ENCODE measurements at places on chromosomes 11 and 22.
A peak's percentile ranks its signal among the peaks of the same experiment; 100 is the strongest.

DNA sequence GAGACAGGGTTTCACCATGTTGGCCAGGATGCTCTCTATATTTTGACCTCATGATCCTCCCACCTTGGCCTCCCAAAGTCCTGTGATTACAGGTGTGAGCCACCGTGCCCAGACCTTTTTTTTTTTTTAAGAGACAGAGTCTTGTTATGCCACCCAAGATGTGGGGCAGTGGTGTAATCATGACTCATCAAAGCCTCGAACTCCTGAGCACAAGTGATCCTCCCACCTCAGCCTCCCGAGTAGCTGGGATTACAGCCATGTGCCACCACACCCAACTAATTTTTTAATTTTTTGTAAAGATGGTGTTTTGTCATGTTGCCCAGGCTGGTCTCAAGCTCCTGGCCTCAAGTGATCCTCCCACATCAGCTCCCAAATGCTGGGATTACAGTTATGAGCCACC, 37.9 kb downstream of the IZUMO1R start:
- DNase-seq: no peak

GRCh38 chr11:77109236-77110019, 6.8 kb downstream of the OMP start:
- no peak for DNase-seq

DNA sequence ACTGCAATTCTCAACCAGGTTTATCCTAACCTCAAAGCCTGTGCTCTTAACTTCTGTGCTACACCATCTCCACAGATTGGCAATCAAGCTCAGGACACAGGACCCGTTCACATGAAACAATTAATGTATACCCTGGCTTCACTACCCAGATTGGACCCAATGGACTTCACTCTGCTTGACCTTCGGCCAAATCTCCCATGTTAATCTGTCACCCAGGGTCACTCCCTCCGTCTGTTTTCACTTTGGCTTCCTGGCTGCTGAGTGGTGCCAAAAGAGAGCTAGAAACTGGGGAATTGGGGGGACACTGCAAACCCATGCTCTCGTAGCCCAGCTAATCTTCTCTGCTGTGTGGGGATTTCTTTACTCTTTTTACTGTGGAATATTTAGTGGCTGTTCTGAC, 216.1 kb upstream of the ZC3H12C start:
- no peak for DNase-seq

- no peak for DNase-seq
These were observed 15.6 kb downstream of the TMEM184B start for GRCh38 chr22:38257181-38257580.

DNA sequence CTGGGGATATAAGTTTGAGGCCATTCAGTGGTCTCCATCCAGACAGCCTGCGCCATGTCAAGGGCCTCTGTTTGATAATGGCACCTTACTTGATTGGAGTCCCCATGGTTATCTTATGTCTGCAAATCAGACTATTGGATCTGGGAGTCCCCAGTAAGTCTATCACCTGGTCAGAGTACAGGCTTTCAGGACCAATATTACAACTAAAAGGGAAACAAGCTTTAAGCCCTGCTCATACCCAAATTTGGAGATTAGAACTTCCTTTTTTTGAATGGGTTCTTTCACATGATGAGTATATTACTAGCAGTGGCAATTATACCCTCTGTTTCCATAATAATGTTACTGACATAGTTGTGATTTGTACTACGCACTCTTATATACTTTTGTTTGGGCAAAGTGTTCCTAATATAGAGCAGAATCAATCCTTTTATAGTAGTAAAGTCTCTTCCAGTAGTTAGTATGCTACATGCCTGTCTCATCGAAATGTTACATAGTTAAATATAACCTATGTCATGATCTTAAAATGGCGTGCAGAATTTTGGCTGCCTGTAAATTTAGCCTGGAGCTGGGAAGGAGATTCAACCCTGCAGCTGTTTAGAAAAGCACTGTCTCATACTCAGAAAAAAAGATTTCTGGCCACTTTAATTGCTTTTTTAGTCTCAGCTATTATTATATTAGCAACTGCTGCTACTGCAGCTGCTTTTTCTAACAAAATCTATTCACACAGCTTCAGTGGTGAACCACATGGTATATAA, 4.9 kb downstream of the MS4A15 start:
- no peak for DNase-seq

DNA sequence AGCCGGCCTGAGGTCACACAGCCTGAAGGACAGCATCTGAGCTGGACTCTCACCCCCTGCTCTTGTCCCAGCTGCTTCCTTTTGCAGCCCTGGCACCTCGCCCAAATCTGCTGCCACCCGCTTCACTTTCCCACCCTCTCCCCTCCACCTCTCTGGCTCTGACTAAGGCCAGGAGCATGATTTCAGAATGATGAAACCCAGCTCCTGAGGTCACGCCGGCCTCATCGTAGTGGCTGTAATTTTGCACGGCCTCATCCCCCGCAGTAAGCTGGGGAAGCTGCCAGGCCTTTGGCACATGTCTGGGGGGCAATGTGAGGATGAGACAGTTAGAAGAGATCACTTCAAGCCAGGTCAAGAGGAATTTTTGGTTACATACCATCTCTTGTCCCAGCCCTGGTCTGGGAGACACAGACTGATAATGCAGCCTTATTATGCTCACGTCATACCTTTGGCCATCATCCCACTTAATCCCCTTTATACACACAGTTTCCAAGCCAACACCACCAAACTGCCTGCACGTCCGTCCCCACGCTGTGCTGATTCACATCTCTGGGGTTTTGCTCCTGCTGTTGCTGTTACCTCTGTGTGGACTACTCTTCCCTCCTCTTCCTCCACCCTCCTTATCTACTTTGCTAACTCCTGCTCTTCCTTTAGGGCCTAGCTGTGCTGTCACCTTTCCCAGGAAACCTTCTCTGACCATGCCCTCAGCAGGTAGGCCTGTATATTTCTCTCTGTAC, 58.1 kb downstream of the CHRDL2 start:
- DNase-seq: peak; percentile 80

GRCh38 chr11:96464700-96465307, 75.0 kb downstream of the JRKL start:
- DNase-seq: peak; percentile 56

DNA sequence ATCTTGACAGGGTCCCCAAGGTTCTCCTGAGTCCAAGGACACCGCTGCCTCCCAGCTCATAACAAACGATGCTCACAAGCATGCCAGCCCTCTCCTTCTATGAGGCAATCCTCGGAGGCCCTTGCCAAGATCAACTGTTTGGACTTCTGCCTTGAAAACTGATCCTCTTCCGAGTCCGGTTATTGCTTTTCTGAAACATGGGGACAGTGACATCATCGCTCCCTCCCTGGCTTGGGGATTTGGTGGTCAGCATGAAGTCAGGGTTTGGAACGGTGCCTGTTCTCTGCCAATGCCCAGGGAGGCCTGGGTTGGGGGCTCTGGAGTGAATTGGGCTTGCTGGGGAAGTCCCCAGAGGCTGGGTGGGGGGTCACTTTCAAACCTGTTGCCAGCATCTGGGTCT, 149.3 kb downstream of the FBXO7 start:
- DNase-seq: peak; percentile 58

GRCh38 chr11:134478611-134479010, 66.6 kb upstream of the B3GAT1 start:
- DNase-seq: no peak
